Heart left ventricle (tissue), 16 donors: ENCODE measurements at places on chromosomes 6 and 20. TPM values are rescaled to one million over a fixed set of nuclear protein-coding genes. Genes with fewer than 3 reads are reported as not detected.
A peak's percentile ranks its signal among the peaks of the same experiment; 100 is the strongest.

Gene AP5S1
- polyA plus RNA-seq: 9.5 TPM

- DNase-seq: no peak
Measured at GRCh38 chr20:57950764-57951485, 241.1 kb upstream of the PMEPA1 start.

Gene TJAP1
- polyA plus RNA-seq: 16.5 TPM

Gene CLPSL2
- not detected for polyA plus RNA-seq

Gene OTOR
- not detected for polyA plus RNA-seq

DNA sequence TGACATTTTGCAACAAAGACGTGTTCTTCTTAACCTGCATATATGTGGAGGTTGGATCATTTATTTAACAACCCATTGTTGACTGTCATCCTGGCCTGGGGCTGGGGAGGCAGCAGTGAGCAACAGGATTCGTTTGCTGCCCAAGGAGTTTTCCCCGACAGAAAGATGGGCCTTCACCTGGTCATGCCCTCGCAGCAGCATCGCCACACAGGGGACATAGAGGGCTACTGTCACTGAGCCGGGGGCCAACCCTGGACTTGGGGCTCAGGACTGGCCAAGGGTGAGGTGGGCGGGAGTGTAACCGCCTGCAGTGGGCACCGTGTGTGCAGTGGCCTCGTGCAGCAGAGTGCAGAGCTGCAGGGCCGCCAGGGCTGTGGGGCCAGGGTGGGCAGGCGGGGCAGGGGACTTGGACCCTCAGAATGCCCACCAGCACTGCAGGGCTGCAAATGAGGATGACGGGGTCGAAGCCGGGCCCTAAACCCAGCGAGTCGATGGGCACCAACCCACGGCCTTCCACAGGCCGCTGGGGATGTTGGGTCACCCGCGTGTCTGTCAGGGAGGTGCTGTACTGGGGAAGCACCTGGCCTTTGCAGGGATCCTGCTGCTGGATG, 11.8 kb downstream of the DUSP22 start:
- no peak for DNase-seq

- no peak for DNase-seq
Measured at GRCh38 chr6:76852776-76853175, 610.5 kb downstream of the HTR1B start.

DNA sequence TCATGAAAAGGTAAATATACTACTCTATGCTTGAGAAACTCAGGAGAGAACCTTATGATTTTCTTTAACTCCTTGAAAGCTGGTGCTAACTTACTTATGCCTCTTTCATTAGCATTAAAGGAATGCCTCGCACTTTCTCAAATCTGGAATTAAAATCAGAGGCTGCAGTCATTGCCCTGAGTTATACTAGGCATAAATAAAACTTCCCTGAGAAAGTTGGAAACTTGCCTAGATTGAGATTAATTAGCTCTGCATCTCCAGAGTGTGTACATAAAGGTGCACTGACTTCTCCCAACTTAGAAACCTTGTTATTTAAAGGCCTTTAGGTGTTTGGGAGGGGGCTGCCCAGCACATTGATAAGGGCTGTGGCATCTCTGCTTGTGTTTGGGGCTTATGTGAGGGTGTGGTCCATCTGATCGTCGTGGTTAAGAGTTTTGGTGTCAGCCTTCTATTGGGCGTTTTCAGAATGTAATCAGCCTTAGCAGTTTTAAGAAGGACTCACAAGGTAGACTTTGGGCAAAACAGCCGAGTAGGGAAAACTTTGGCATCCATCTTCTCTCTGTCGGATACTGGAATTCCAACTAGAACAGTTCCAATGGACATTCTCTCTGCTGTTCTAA, 32.1 kb upstream of the CCN6 start:
- no peak for DNase-seq

- no peak for DNase-seq
Measured at GRCh38 chr6:81838031-81838430, 85.5 kb upstream of the TENT5A start.

Gene MLN
- polyA plus RNA-seq: not detected

DNA sequence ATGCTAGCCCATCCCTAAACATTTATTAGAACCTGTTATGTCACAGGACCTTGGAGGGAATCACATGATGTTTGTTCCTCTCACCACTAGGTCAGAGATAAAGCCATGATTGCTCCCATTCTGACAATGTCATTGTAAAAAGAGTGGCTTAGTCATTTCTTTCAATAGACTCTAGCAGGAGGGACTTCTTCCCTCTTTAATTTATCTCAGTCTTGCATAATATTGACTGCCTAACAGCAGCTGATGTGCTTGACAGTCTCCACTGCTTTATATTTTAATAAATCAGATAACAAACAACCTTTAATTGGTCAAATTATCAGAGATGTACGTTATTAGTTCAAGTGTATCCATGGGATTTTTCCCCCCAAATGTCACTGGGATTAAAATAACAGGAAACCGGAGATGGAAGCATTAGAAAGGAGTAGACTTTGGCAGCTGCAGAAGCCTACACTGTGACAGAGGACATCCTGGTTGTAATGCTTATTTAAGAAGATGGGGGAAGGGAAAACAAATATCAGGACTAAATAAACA, 39.6 kb downstream of the LAMA4 start:
- no peak for DNase-seq

GRCh38 chr6:55388211-55388610, 60.9 kb downstream of the GFRAL start:
- no peak for DNase-seq

Gene CNR1
- 0.30 TPM for polyA plus RNA-seq

DNA sequence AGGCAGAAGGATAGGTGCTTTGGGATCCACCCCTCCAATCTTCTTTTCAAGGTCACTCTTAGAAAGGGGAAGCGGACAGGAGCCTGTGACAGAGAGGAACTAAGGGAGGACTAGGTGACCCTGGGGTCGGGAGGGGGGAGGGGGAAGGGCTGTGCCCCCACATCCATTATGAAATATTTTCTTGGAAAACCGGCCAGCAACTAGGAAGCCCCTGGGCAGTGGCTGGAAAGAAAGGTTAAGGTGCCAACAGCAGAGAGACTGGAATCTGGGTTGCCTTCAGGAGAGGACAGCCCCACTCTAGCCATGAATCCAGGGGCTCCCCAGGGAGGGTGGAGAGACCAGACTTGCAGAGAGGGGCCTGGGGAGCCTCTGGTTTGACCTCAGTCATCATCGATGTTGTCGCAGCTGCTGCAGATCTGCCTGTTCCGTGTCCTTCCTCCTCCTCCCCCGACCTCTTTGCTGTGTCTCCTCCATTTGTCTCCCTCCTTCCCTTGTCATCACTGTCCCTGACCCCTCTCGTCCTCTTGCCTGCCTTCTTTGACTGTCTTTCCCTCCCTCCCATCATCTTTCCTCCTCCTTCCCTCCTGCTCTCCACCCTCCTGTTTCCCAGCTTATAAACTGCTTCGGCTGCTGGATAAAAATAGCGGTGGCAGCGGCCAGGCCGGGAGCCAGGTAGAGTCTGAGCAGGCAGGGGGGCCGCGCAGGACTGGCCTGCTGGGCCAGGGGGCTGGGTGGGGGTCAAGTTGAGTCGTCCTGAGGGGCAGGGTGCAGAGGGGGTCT, 3.2 kb downstream of the SLC29A1 start:
- peak; percentile 74 for DNase-seq

GRCh38 chr6:38284802-38285394, 354.8 kb downstream of the BTBD9 start:
- DNase-seq: no peak

Gene HDGFL1
- polyA plus RNA-seq: not detected

DNA sequence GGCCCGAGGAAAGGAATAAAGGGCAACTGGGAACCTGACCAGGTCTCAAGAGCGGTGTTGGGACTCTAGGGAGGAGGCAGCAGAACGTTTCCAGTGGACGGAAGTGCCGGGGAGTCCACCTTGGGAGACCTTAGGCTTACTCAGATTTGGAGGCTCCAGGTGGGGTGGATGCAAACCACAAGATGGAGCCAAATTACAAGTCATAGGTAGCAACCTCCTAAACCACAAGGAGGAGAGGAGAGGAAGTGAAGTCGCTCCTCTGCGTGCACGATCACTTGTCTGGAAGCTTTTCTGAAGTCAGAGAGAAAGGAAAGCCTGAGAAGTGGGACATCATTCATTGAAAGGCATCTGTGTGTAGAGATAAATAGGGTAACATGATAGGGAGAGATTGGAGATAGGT, 9.3 kb downstream of the HLA-DOA start:
- DNase-seq: no peak

GRCh38 chr6:166728884-166729530, 102.0 kb upstream of the RPS6KA2 start:
- no peak for DNase-seq

Gene TMEM200A
- 0.15 TPM for polyA plus RNA-seq

- no peak for DNase-seq
Measured at GRCh38 chr6:42243046-42243445, 25.4 kb upstream of the MRPS10 start.

Gene CD24
- polyA plus RNA-seq: 0.95 TPM
